GM04503 (cell line): ENCODE measurements at places on chromosomes 2 and 18.

GRCh38 chr18:43627848-43628530 is 350.7 kb upstream of the SYT4 start:
- no peak for DNase-seq

DNA sequence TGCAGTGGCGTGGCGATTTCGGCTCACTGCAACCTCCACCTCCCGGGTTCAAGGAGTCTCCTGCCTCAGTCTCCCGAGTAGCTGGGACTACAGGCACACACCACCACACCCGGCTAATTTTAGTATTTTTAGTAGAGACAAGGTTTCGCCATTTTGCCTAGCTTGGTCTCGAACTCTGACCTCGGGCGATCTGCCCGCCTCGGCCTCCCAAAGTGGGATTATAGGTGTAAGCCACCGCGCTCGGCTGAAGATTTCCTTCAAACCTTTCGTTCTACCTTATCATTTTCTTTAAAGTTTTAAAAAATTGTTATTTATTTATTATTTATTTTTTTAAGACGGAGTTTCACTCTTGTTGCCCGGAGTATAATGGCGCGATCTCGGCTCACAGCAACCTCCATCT is 979 bp upstream of the WDR43 start:
- DNase-seq: no peak

- DNase-seq: no peak
These were observed 61.4 kb downstream of the DYM start for GRCh38 chr18:49399003-49399402.

GRCh38 chr2:30716123-30716900 is 90.9 kb downstream of the CAPN13 start:
- DNase-seq: no peak

GRCh38 chr2:189125195-189125594 is 54.4 kb downstream of the COL5A2 start:
- DNase-seq: no peak

DNA sequence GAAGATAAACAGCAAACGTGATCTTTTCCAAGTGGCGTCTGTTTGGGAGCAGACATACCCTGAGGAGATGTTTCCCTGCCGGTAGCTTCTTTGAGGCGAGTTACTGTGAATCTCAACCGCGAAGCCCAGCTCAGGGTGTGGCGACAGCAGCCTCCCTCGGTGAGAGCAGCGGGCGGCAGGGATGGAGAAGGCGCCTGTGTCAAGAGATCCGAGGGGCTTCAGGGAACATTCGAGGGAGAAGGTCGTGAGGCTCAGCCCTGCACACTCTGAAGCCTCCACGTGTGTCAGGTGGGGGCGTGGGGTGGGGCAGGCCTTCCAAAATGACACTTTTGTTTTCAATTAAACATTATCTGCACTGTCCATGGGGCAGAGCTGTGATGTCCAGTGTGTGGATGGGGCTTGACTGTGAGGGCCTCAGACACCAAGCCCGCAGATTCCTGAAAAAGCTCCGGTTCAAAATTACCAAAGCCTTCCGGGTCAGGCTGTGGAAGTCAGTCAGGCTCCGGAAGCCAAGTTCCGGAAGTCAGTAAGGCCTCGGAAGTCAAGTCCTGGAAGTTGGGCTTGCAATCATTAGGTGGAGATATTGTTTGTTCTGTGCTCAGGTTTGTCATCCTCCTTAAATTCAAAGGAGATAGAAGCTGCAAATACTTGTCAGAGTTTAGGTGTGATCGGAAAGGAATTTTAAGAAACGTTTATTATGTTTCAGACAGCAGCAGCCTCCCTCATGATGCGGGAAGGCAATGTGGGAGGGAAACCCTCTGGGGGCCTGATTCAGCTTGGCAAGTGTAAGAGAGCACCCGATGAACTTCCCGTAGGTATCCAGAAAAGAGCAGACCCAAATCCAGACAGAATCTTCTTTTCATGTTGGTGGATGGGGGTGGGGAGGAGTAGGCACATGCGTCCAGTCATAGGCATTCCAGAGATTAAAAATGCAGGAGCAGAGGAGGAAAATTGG is 20.7 kb downstream of the SMIM21 start:
- no peak for DNase-seq

GRCh38 chr18:61924550-61924949 is 31.7 kb upstream of the RNF152 start:
- no peak for DNase-seq

- DNase-seq: no peak
These were observed 12.8 kb downstream of the RBFA start for GRCh38 chr18:80046961-80047541.

- peak; percentile 15 for DNase-seq
These were observed 46.7 kb upstream of the BARD1 start for GRCh38 chr2:214856137-214856536.

GRCh38 chr2:117953231-117953630 is 60.6 kb downstream of the CCDC93 start:
- DNase-seq: no peak
